ENCODE measurements at places on chromosomes 12 and 14. TPM values are rescaled to one million over a fixed set of nuclear protein-coding genes. Genes with fewer than 3 reads are reported as not detected.

AICDA gene
- total RNA-seq = 0.17 TPM

SOX5 gene
- 12.2 TPM for total RNA-seq

GNB3 gene
- total RNA-seq = 2.0 TPM

CD163L1 gene
- total RNA-seq = 5.6 TPM

TAS2R46 gene
- 1.0 TPM for total RNA-seq

TMCC3 gene
- total RNA-seq = 11.4 TPM

HCAR2 gene
- total RNA-seq = 3.3 TPM

KRT85 gene
- not detected for total RNA-seq

PIP4P1 gene
- total RNA-seq = 40.3 TPM

WDHD1 gene
- 9.0 TPM for total RNA-seq

TRIM9 gene
- total RNA-seq = 1.4 TPM

PAX9 gene
- total RNA-seq = 1.4 TPM

CACNA1C gene
- 21.9 TPM for total RNA-seq

PPM1H gene
- 9.6 TPM for total RNA-seq

PPP1R3E gene
- total RNA-seq = 11.3 TPM

FAM177A1 gene
- total RNA-seq = 100 TPM

PLXNC1 gene
- total RNA-seq = 55.9 TPM

C12orf54 gene
- not detected for total RNA-seq

KCNC2 gene
- not detected for total RNA-seq

MYBPC1 gene
- 0.06 TPM for total RNA-seq

RNF212B gene
- total RNA-seq = not detected

ING4 gene
- total RNA-seq = 23.1 TPM

TCL1B gene
- not detected for total RNA-seq

CIDEB gene
- 9.2 TPM for total RNA-seq

SPIC gene
- 0.39 TPM for total RNA-seq

SPTLC2 gene
- total RNA-seq = 44.0 TPM

VDR gene
- total RNA-seq = 32.1 TPM

AKAP5 gene
- 1.7 TPM for total RNA-seq

FRS2 gene
- 40.8 TPM for total RNA-seq

HOXC9 gene
- total RNA-seq = not detected

SLC5A8 gene
- 1.0 TPM for total RNA-seq

CPNE6 gene
- not detected for total RNA-seq

AKAP3 gene
- 1.7 TPM for total RNA-seq

PROX2 gene
- total RNA-seq = 0.08 TPM

TMTC1 gene
- total RNA-seq = 9.5 TPM

UBR7 gene
- total RNA-seq = 21.2 TPM

EIF4B gene
- 378 TPM for total RNA-seq

AQP6 gene
- total RNA-seq = 0.09 TPM

TAS2R8 gene
- not detected for total RNA-seq

Measured in left lung (tissue), 14 donors.